ENCODE measurements at places on chromosomes 2 and 18.

DNA sequence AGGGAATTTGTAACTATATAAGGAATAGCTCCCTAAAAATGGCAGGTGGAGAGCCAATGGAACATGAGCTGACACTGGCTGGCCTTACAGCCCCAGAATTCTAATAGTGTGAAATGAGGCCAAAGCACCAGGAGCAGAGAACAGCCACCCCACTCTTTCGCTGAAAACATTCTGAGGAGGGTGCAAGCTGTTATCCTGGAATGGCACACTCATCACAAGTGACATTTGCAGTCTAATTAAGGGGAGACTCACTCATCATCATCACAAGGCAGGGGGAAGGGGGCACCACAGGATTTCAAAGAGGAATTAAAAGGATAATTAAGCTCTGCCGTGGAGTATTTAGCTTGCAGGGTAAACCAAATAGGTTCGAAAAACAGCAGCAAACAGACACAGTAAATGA, 94.3 kb downstream of the EDAR start:
- DNase-seq: no peak

- DNase-seq: no peak
These were observed 18.0 kb upstream of the KCNG2 start for GRCh38 chr18:79779700-79780190.

DNA sequence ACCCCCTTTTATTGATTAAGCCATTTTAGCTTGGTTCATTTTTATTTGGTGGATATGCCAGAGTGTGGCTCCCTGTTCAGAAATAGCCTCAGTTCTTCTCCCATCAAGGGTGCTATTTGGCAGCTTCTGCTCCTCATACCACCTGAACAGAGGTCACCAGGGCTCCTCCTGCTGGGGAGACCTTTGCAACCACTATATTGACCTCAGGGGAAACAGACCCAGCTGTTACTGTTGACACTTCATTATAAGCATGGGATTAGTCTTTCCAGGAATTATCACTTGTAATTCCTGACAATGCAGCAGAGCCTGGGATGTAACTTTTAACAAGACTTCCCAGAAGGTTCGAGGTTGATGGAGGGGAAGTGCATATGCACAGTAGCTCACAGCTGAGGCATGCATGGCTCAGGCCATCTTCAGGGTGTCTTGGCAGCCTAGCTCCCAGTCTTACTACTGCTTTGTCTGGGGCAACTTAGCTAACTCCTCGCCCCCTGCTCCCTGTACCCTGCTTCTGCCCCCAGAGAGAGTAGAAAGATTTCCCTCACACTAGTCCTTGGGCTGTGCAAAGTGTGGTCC, 239.4 kb upstream of the SPRED2 start:
- no peak for DNase-seq

DNA sequence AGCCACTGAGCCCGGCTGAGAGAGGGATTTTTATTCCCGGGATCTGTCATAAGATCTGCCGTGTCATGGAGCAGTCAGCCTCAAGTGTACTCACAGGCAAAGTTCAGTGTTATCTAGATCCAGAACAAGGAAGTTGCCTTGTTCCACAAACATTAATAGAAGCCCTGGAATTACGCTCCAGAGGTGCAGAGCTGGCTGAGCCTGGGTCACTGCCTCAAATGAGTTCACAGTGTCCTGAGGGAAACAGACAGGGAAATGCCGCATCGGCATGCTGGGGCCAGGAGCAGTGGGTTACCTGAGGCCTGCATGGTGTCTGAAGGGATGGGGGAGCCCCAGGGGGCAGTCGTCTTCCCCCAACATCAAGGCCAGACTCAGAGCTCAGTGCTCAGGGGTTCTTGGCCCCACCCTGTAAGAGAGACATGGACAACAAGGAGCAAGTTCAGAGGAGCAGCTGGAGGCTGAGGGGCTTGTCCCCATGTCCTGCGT, 42.7 kb upstream of the ODC1 start:
- no peak for DNase-seq

DNA sequence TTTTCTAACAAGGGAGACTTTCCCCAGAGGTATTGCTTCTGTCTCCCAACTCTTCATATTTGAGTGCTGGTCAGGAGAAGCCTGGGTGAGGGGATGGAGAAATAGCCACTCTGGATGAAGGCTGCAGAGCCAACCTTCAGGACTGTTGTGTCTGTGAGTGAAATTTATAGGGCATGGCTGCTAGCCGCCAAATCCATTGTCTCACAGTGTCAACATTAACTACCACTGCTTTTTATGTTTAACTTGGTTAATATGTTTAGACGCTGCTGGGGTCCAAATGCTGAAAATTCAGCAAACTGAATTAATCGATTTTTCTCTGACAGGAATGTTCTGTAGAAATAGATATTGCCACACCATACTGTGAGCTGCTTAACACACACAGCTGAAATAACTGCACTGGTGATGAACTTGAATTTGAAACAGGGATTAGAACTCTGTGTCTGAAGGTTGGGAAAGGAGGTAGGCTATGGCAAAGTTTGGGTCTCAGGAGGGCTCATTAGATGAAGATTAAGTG, 281.0 kb downstream of the DCC start:
- no peak for DNase-seq

GRCh38 chr2:127423880-127424279, 5.7 kb downstream of the PROC start:
- DNase-seq: no peak

GRCh38 chr2:151927501-151928221, 99.4 kb upstream of the ARL5A start:
- no peak for DNase-seq

- no peak for DNase-seq
These were observed 489.5 kb downstream of the IRS1 start for GRCh38 chr2:226310146-226310545.

DNA sequence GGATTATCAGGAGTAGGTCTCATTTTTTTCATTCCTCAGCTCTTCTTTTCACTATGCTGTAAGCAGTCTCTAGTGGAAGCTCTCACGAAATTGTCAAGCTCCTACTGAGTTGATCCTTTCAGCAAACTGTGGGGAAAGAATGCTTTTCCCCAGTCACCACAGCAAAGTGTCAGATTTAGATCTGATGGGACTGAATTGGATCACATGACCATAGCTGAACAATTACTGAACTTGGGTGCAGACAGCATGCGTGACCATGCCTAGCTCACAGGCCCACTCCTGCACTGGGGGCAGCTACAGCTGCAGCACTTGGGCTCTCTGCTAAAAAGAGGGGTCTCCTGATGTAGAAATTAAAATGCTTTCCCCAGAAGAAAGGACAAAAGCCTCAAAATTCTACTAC, 3.1 kb downstream of the ARHGAP15 start:
- DNase-seq: no peak

DNA sequence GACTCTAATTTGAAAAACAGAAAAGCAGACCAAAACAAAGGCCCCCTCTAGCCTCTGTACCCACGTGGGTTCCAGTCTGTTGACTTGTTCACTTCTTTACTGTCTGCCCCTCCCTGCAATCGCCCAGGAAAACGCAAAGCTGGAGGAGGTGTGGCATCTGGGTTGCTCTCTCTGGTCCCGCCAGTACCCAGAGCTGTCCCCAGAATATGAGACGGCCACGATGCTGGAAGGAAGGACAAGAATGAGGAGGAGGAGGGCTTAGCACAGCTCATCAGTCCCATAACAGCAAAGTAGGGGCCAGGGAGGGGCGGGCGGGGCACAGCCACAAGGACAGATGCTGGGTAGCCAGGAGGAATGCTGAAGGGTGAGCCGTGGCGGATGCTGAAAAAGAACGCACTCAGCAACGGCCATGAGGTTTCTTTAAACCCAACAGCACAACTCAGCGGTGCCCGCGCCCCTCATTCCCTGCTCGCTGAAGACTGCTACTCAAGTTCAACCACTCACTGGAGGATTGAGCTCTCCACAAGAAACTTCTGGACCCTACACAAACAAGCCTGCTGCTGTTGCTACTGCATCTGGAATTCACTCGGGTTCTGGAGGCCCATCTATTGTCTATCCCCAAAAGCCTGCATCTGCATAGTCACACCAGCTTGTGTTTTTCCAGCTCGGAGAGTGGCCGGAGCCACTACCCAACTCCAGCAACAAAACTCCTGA, 187.7 kb downstream of the HDAC4 start:
- no peak for DNase-seq

DNA sequence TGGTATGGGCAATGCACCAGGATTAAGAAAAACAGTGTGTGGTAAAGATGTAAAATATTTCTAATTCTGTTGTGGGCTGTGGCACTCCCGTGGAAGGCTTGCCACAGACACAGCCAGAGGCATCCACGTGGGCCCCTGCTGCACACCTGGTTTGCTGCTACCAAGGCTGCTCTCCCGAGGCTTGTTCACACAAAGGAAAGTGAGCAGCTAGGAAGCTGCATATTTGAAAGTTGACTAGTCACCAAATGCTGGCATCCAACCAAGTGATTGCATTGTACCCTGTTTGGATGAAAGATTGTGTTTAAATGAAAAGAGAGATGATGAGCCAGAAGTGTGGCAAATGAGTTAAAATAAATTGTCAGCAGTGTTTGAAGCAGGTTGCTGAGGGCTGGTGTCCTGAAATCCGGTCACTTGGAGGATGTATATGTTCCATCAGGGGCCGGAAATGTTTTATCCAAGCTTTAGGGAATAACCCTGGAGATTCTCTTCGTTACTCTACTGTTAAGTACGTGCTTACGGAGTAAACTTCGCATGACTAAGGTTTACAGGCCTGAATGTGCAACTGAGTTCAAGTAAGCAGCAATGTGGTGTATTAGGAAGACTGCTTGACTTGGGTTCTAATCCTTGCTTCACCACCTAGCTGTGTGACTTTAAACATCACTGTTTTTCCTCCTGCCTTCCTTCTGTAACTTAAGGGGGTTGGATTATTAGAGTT, 86.1 kb downstream of the MSH2 start:
- no peak for DNase-seq

DNA sequence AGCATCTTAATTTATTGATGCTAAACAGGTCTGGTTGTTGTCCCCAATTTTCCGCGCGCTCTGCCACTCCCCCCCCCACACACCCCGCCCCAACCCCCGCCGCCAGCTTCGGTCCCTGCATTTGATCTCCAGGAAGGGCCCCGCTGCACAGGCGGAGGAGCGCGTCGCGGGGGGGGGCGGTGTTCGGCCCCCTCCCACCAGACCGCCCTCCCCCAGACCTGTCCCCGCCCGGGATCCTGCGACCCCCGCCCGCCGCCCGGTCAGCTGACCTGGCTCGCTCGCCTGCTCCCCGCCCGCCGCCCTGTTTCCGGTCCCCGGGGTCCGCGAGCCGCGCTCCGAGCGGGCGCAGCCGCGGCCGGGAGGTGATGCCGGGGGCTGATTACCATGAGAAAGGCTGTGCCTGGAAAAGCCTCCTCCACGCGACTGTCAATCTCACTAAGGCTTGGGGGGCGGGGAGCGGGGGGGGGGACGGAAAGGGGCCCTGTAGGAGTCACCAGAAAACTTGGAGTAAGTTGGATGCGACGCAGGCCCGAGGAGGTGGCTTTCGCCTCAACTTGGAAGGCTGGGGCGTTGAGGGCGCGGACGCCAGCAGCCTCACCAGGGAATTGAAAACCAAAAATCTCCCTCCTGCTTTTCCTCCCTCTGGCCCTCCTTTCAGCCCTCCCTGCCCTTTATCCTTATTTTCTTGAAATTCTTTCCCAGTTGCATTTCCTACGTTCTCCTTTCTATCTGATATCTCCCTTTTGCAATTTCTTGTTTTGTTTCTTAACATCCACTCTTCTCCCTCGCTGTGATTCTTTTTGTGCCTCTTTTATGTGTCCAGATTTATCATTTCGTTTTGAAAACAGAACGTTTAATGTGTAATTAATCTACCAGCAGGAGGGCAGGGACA, 4.4 kb upstream of the ZEB2 start:
- no peak for DNase-seq

- no peak for DNase-seq
These were observed 3.7 kb upstream of the ZEB2 start for GRCh38 chr2:144523596-144524117.

DNA sequence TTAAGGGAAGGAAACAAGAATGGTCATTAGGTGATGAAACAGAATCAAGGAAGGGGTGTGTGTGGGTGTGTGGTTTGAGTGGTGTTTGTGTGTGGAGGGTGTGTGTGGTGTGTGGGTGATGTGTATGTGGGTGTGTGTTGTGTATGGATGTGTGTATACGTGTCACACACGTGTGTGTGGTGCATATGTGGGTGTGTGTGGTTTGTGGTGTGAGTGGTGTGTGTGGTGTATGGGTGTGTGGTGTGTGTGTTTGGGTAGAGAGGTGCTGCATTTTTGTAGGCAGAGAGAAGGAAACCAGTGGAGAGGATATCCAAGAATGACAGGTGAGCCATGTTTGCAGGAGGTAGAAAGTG, 1.1 kb upstream of the CEP192 start:
- no peak for DNase-seq

GRCh38 chr2:64626963-64627760, 26.6 kb downstream of the SERTAD2 start:
- DNase-seq: no peak

DNA sequence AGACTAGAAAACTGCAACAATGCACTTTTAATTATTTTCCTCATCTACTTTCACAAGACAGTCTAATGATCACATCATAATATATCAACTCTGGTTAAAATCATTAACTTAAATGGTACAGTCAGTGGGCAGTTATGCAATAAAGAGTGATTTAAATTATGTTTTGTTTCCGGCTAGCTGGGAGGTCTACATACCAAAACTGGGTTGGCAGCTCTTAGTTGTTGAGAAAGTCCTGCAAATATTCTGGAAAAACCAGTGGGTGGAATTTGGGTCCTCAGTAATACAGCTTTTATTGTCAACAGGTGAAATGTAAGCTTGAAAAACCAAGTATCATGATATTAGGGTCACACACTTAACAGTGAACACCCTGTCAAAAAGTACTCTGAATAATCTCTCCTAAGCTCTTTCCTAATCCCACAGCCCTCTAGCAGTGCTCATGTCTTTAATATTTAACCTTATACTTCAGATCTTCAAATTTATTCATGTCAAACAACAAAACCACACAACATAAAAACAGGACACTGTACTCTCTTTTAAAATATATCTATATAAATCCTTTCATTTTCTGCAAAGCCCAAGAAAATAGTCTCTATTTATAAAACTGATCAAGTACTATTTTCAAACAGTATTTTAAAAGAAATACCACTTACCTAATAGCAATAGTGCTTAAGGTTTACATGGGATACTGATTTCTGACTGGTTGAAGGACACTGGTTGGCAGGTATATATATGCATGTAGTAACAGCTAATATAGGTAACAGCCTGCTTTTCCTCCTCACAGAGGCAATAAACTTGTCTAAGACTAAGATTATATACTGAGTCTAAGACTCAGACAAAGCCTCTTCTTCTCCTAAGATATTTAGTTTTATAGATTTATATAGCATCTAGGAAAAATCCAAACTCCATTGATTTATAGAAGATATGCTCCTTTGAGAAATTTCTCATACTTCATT, 103.8 kb downstream of the GAREM1 start:
- no peak for DNase-seq

All from stimulated activated naive CD4-positive, alpha-beta T cell (primary cell).